ENCODE measurements at places on chromosomes 16 and 17.
A peak's percentile ranks its signal among the peaks of the same experiment; 100 is the strongest.

DNA sequence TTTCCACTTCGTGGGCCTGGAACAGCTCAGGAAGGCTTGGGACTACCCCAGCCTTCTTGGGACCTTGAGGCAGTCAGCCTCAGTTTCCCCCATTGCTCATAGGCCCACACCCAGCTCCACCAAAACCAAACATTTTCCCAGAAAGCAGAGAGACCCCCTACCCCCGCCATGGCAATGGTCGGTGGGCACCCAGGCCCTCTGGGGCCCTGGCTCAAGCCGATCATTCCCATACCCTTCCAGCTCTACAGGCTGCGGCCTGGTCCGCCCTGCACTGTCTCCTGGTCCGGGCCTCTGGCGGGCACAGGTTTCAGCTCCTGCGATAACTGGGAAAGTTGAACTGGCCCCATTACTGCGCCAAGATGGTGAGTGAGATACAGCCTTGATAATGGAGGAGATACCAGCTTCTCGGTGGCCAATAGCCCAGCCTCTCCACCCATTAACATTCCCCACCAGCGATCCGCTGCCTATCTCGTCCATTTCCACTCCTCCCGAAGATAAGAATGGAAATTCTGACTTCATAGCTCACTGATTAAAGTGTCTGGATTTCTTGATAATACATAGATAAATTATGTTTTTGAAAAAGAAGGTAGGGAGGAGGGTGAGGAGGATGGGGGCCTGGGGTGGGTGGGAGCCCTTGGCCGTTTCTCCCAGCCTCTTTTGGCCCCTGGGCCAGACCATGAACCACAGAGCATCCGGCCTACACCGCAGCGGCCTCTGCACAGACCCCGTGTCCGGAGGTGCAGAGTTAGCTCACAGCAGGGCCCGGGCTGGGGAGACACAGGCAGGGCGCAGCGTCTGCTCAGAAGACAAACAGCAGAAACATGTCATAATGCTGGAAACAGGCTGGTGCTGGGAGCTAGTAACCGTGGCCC, 11.6 kb downstream of the ZFPM1 start:
- no peak for DNase-seq

- DNase-seq = no peak
Measured at GRCh38 chr16:55815320-55815719, 17.6 kb downstream of the CES1 start.

DNA sequence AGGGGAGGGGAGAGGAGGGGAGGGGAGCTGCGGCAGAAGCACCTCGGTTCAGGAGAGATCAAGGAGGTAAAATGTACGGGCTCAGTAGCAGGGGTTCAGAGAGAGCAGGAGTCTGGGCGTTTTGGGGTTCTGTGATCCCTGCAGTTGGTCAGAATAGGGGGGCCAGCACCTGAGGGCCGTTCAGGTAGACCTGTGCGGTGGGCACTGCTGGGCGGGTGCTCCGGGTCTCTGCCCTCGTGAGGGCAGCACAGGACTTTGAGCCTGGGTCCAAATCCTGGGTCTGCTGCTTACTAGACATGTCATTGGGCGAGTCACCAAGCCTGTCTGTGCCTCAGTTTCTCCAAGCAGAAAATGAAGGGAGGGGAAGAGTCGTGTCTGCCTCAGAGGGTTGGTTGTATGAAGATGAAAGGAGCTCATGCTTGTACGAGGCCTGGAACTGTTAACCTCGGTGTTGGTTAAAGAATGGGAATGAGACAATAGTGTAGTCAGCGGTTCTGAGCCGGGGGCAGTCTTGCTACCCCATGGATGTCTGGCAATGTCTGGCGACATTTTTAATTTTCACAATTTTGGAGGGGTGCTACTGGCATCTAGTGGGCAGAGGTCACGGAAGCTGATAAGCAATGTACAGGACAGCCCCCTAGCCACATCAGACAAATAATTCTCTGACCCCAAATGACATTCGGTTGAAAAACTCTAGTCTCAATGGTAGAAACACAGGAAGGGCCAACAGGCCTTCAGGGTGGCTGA, 35.4 kb downstream of the OR1D5 start:
- no peak for DNase-seq

- DNase-seq = no peak
Measured at GRCh38 chr16:88972349-88972748, 4.7 kb downstream of the CBFA2T3 start.

DNA sequence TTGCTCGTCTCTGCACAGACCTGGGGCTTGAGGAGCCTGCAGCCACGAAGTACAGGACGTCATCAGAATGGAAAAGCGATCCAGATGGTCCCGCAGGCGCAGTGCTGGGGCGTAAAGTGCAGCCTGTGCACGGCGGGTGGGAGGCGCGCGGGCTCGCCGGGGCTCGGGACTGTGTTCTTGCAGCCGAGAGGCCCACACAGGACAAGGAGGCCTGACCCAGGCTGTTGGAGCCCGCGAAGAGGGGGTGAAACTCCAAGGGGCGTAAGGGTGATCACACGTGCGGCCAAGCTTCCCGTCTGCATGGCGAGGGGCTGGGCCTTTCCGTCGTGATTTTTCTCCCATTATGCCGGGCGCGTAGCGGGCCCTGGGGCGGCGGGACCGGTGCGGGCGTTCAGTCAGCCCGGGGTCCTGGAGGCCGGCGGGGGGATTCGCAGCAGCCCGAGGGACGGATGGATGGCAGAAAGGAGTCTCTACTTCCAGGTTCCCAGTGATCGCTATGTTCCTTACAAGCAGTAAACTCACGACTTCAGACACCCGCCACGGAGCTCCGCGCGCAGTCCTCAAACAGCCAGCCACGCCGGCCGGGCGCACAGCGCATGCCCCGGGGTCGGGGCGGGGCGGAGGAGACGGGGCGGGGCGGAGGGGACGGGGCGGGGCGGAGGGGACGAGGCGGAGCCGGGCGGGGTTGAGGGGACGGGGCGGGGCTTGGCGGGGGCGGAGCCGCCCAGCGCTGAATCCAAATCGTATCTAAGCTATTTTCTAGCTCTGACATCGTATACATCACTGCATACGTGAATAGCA, 141.0 kb upstream of the KCNJ18 start:
- peak; percentile 97 for DNase-seq

DNA sequence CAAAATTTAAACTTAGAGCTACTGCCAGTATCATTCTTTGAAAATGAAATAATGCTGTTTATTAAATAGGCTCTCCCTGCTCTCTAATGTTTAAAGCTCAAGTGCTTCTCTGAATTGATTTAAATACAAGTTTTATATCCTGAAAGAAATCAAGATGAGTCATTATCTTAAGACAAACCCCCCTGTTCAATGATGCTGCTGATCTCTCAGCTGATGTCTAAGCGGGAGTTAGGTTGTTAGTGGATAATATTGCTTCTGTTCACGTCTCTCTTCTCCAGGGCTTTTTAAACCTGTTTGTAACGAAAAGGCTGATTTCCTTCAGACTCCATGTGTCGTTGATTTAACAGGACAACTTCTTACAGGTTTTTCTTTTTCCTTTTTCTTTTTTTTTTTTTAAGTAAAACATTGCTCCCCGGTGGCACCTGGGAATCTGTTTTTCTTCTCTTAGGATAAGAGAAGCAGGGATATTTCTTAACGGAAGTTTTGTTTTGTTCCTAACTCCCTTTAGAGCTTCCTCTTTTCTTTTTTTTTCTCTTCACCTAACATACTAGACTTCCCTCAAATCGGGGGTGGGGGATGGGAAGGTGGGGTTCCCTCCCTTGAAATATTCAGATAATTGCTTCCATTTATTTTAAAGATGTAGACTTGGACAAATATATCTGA, 807 bp upstream of the LYRM9 start:
- DNase-seq = no peak

GRCh38 chr16:84166796-84167695, 19.8 kb downstream of the TAF1C start:
- DNase-seq = no peak

GRCh38 chr17:76556765-76557367, 17.0 kb downstream of the PRCD start:
- DNase-seq = no peak

- DNase-seq = no peak
Measured at GRCh38 chr16:73054125-73054484, 6.2 kb upstream of the ZFHX3 start.

DNA sequence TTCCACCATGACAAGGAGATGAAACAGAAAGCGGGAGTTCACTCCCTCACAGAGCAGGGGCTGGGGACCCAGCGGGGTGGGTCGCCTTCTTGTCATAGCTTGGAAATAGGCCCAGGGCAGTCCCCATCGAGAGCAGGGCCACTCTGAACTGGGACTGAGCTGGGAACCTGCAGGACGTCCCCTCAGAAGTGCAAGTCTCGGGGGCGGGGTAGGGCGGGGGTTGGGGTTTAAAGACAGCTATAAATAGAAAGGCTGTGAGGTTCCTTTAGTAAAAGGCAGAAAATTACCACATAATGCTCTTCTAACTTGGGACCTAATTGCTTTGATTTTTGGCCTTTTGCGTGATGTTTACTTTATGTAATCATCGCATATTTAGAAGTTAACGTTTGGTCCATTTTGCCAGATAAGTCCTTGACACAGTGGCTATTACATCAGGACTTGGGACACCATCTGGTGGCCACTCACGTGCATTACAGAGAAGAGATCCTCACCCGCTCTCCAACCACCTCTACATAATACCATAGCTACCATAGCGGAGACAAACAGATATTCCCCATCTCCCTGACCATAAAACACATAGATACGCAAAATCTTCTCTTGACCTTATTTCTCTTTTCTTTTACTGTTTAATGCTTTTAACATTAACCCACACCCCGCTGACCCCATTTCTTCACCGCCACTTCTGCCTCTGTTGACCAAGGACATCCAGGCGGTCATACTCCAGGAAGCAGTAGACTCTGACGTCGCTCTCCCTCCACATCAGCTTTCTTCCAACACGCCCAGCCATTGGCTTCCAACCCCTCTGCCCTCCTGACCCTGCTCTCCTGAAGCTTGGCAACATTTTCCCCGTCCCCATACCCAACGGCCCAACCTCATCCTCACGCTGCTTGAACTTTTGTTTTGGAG, 27.5 kb upstream of the PIK3R6 start:
- DNase-seq = peak; percentile 89

DNA sequence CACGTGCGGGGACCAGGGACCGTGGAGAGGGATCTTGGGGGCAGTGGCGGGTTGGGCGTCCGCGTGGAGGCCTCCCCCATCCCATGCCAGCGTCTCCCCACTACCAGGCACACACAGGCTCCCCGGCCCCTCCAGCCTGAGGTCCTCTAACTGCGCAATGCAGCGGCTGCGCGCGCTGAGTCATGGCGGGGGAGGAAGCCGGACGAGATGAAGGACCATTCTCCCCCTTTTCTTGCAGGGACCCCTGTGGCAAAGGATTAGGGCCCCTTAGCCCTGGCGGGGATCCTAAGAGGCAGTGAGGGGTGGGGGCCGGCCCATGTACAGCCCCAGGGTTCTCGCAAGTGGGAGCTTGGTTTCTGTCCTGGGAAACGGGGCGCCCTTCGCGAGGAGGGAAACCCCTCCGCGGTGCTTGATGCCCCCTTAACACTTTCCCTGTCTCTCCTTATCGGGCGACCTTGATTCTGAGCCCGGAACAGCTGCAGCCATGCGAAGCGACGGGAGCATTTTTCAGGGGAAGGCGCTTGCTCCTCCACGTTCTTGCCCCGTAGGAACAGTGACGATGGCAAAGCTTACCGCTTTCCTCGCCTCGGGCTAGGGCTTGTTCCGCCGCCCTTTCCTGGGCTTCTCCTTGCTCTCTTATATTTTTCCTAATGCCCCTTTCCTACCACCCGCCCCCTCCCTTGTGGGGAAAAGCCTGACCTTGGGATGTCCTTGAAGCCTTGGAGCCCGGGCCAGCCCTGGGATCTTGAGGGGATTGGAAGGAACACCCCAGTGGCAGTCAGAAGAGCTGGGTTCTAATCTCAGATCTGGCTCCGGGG, 592 bp downstream of the ALDOA start:
- peak; percentile 52 for DNase-seq

- DNase-seq = no peak
Measured at GRCh38 chr17:16929035-16929680, 42.8 kb downstream of the TNFRSF13B start.

GRCh38 chr17:74833501-74834377, 25.9 kb downstream of the GRIN2C start:
- peak; percentile 66 for DNase-seq

DNA sequence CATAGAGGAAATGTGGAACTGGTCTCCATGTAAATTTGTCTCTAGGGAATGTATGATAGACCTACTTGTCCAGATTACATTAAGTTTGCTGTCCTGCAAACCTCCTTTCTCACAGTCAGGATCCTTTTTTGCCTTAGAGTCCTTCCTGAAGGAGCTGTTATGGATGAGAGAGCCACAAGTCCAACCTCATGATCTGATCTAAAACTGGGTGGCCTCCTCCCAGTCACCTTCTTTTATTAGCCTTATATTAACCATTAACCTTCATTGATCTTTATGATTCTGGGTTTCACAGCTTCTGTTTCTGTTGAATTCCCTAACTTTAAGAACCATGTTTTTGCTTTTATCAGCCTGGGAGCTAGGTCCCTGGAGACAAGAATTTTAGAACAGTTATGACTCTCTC, 64.1 kb downstream of the NEUROD2 start:
- DNase-seq = no peak

GRCh38 chr17:10907370-10907769, 69.5 kb upstream of the PIRT start:
- DNase-seq = no peak

DNA sequence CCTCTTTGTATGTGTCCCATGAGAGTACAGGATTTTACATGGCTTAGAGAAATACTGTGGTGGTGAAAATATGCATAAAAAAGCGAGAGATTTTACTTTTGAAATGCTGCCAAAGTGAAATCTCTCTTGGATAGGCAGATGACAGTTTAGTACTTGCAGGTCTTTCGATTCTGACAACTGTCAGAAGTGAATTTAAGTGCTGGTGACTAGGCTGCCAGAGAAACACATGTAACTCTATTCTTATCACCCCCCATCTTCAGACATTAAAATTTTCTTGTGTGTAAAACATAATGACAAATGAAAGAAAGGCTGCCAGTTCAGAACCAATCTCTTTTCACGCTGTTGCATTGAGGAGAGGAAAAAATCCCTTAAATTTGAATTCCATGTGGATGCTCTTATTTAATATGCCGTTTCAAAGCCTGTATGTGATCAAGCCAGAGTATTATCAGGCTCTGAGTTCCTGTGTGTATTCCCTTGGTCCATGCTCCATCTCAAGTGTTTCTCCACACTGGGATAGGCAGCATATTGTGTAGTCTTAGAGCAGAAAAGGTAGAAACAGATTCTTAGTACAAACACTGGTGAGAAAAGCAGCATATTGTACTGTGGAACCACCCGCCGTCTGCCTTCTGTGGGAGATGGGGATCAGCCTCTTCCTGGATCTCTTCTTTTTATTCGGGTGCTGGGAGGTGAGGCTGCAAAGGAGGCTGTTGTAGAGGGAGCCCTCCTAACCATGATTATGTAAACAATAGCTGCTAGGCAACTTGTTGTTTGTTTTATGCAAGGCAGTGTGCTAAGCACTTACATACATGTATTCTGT, 291.3 kb downstream of the WWOX start:
- no peak for DNase-seq

DNA sequence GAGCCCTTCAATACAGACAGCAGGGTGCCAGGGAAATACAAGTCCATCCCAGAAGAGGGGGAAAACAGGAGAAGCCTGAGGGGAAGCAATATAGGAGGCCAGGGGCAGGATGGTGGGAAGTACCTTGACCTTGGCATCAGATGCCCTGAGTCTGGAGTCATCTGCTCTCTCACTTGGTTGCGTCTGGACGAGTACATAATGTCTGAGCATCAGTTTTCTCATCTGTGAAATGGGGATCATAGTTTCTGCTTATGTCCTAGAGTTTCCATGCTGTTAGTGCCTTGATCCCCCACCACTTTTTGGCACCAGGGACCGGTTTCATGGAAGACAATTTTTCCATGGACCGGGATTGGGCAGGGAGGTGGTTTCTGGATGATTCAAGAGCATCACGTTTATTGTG, 2.3 kb downstream of the STAT5A start:
- no peak for DNase-seq

Measured in AG08395 (cell line).